Activated CD8-positive, alpha-beta memory T cell treated with anti-CD3 and anti-CD28 coated beads for 1 hour (primary cell): ENCODE measurements at places on chromosomes 12 and 14.
A peak's percentile ranks its signal among the peaks of the same experiment; 100 is the strongest.

DNA sequence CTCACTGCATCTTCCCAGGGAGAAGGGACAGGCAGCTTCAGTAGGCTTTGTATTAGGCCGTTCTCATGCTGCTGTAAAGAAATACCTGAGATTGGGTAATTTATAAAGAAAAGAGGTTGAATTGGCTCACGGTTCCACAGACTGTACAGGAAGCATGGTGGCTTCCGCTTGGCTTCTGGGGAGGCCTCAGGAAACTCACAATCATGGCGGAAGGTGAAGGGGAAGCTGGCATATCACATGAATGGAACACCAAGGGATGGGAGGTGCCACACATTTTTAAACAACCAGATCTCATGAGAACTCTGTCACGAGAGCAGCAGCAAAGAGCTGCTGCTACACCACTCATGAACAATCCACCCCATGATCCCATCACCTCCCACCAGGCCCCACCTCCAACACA, 182.2 kb upstream of the SFSWAP start:
- no peak for DNase-seq

GRCh38 chr12:6056406-6057240, 67.8 kb downstream of the VWF start:
- peak; percentile 12 for DNase-seq

DNA sequence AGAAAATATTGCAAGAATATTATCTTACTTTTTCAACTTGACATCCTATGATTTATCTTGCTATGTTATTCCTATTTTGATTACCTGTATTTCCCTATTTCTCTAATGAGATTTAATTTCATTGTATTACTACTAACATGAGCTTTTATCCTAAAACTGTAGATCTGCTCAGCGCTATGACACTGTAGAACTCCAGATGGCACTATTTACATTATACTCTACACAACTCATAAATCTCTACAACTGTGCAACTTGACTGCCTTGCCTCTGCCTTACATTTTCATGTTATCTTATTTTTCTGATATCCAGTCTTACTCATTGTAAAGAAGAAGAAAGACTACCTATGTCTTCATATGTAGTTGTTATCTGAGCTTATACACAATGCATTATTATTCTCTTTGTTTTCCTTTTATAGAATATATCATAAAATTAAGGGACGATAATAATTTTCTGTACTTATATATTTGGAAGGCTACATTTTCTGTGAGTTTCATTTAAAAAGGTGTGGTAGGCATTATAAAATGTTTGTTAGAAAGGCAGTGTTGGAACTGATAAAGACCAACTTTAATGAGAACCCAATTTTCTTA, 24.1 kb downstream of the NUP37 start:
- DNase-seq = no peak

DNA sequence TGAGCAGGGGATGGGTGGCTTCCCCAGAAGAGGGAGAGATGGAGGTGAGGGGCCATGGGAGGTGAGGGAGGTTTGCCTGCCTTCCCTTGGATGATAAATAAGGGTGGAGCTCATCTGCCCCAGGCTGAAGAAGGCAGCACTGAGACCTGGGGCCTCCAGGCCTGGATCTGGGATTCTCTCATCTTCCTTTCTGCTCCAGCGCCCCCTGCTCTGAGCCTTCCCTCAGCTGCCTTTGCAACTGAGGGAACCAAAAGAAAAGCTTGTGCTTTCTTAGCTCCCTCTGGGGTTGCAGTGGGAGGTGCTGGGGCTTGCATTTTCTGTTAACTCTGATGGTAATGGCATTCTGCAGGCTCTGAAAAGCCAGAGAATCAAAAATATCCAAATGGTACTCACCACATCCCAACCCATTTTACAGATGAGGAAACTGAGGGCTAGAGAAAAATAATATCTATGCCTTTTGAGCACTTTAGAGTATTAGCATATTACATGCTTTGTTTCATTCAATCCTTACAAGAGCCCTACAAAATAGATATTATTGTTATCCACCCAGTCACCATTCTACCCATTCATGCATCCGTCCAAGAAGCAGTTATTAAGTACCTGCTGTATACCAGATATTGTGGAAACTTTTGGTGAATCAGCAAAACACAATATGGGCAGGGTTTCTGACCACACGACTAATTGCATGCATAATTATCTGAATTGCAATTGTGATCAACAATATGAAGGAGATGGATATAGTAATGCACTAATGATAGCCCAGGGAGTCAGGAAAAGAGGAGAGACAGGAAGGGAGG, 102.2 kb downstream of the WSCD2 start:
- no peak for DNase-seq

DNA sequence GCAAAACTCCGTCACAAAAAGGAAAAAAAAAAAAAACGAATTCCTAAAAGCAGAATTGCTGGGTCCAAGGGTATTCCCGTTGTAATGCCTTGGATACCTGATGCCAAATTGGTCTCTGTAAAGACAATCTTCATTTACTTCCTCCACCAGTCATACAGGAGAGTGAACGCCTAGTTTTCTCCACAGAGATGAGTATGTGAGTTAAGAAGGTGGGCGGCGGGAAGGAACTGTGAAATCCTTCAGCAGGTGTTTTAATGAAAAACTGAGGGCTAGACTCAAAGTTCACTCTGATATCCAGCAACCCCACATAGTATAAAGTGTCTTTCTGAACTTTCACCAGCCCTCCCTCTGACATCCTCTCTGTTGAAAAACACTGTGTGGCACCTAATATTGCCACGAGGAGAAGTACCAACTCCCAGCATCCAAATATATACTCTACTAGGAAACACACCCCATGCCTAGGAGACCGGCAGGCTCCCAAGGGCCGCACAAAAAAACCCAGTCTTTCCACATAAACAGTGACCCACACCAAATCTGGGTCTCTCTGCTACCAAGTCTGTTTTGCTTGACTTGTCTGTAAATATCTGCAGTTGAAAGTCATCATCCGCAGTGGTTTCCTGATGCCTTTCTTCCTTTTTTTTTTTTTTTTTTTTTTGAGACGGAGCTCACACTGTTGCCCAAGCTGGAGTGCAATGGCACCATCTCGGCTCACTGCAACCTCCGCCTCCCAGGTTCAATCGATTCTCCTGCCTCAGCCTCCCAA, 30.3 kb upstream of the FOXN3 start:
- DNase-seq = no peak

DNA sequence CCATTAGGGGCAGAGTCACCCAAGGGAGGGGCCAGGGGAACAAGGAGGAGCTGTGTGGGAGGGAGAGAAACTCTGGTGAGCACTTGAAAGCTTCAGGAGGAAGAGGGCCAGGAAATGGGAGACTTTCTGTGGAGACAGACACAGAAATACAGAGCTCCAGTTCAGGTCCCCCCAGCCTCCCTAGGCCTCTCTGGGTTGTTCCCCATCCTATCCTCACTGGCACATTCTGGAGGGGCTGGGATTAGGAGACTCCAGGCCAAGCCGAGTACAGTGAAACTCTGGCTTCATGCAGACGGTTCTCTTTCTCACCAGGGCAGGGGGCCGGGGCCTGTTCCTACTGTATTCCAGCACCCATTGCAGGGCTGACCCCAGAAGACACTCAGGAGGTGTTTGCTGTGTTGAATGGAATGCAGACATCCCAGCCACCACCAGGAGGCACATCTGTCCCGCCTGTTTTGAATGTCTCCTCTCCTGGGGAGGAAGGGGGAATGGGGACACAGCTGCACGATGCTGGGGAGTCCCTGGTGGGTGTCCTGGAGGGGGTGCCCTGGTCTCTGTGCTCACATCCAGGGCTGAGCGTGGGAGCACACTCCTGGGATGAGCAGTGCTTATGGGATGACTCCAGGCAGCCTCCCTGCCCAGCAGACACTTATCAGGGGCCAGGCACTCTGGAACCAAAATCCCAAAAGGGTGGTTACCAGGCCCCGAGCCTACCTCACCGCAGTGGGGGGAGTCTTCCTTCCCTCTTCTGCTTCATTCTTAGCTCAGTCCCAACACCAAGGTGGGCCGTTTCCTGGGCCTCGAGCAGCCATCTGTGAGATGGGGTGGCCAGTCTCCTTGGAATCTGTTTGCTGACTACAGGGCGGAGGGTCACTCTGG, 5.5 kb upstream of the KRT84 start:
- no peak for DNase-seq

- no peak for DNase-seq
Measured at GRCh38 chr14:93804654-93805053, 16.4 kb upstream of the PRIMA1 start.

GRCh38 chr14:23454445-23454856, 15.1 kb upstream of the NGDN start:
- DNase-seq = no peak

DNA sequence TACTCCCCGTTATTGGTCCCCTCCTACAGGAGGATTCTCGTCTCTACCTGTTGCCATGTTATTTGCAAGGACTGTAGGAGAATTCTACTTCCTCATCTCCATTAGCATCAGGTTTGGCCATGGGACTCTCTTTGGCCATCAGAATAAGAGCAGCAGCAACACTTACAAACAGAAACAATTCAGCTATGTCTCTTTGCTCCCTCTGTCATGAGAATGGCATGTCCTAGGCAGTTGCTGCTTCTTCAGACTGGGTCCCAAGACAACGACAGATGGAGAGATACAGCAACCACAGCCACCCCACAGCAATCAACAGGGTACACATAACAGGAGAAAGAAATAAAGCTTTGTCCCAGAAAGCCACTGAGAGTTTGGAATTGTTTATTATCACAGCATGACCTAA, 19.7 kb downstream of the SLC41A2 start:
- no peak for DNase-seq

DNA sequence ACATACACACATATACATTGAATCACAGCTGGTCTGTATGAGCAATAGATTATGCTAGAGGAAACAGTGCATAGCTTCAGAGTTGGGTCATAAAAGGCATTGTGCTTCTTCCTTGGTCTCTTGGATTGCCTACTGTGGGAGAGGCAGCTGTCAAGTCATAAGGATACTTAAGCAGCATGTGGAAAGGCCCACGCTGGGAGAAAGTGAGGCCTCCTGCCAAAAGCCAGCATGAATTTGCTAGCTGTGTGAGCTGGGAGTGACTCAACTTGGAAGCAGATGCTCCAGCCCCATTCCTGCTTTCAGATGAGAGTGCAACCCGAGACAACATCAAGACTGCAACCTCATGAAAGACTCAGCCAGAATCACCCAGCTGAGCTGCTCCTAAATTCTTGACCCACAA, 311.9 kb upstream of the TBX3 start:
- DNase-seq = no peak

- DNase-seq = no peak
Measured at GRCh38 chr12:85923767-85924331, 49.8 kb downstream of the NTS start.

- DNase-seq = no peak
Measured at GRCh38 chr14:89621009-89621421, 204.0 kb upstream of the FOXN3 start.

DNA sequence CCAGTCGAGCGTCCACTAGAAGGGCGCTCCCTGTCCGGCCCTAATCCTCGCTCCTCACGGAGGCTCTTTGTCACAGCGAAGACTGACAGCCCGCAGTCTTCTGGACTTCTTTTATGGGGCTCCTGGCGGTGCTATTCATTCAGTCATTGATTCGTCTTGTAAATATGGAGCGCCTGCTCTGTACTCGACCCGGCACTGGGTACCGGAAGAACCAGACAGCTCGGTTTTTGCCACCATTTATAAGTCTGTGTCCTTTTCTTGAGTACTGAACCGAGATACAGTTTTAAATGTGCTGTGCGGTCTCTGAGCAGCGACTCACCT, 570 bp downstream of the DMAC2L start:
- no peak for DNase-seq

DNA sequence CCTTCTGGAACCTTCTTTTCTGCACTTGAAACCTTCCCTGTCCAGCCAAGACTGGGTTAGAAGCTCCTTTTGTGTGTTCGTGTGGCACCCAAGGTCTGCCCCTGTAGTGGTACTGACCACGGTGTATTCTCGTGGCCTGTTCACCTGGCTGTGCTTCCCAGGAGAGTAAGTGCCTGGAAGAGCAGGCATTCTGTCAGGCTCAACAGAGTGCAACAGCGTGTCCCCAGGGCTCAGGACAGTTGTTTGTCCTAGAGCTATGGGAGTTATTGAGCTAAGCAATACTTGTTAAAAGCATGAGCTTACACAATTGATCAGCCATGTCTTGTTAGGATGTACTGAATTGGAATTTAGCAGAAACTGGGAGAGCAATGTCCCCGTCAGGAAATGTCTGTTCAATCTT, 12.9 kb upstream of the SLC38A2 start:
- no peak for DNase-seq

- no peak for DNase-seq
Measured at GRCh38 chr12:2493086-2493485, 301.7 kb upstream of the FKBP4 start.

DNA sequence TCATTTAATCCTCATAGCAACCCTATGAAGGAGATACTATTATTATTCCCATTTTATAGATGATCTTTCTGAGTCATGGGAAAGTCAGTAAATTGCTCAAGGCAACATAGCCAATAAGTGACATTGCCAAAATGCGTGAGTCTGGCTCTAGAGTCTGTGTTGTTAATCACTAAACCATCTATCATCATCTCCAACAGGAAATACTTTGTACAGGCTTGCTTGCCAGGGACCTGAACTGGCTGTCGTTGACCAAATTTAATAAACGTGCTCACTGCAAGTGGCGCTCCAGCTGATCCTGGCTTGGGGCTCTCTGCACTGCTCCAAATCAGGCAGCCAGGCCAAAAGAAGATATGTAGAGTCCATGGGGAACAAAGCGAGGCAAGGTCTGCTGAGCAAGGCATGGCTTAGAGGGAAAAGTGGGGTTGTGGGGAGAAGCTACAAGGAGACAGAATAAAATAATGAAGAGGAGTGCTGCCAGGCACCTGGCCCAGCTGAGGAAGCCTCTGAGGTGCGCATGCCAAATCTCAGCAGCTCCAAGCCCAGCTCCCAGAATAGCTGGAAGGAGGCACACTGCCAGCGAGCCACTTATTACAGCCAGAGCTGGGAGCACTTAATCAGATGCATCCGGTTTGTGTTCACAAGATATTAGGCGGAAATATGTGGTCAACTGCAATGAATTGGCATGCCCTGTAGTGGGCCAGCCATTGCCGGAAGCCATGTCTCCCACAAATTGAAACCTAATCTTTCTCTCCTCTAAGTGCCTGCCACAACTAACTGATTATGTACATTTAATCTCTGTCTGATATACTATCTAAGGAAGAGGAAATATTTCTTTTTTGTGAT, 43.3 kb upstream of the PTPRO start:
- no peak for DNase-seq

DNA sequence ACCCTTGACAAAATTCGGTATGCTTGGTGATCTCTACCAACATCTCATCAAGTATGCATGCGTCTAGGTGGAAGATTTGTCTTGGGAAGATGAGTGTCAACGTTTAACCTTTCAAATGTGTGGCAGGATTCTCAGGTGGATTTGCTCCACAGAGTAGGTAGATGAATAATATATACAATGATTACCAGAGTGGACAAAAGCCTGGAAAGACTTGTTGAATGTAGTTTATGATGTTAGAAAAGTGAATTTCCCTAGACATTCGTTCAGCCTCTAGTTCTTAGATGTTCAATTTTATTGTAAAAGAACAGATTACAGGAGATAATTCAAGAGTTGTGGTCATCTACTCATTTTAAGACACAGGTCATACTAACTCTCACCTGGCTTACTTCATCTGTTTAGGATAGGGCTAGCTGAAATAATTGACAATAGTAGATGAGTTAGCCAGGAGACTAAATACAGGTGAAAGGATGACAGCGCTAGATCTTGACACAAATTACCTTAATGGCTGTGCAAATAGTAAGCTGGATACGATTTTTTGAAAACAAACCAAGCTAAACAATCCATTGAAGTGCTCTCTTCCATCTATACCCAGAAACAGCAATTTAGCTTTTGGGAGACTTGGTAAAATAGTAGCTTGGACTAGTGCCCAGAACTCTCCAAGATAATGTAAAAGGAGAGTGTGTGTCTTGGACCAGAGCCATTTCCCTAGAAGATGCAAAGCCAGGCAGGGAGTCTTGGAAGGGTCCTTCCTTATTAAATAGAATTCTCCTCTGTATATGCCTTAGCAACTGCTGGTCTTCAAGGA, 168.0 kb downstream of the DACT1 start:
- DNase-seq = no peak
